Ovary (tissue), 10 donors: ENCODE measurements at places on chromosomes 2 and 18.

GRCh38 chr2:3745920-3746319, 42.5 kb downstream of the DCDC2C start:
- DNase-seq = no peak

GRCh38 chr2:9099341-9099751, 95.9 kb upstream of the MBOAT2 start:
- DNase-seq = no peak

GRCh38 chr2:217698691-217699090, 304.1 kb downstream of the TNS1 start:
- DNase-seq = no peak

- DNase-seq = no peak
Measured at GRCh38 chr2:119517433-119517832, 6.8 kb downstream of the SCTR start.

GRCh38 chr18:68740966-68741365, 26.1 kb upstream of the TMX3 start:
- no peak for DNase-seq

GRCh38 chr2:44598330-44599119, 236.8 kb downstream of the CAMKMT start:
- no peak for DNase-seq

DNA sequence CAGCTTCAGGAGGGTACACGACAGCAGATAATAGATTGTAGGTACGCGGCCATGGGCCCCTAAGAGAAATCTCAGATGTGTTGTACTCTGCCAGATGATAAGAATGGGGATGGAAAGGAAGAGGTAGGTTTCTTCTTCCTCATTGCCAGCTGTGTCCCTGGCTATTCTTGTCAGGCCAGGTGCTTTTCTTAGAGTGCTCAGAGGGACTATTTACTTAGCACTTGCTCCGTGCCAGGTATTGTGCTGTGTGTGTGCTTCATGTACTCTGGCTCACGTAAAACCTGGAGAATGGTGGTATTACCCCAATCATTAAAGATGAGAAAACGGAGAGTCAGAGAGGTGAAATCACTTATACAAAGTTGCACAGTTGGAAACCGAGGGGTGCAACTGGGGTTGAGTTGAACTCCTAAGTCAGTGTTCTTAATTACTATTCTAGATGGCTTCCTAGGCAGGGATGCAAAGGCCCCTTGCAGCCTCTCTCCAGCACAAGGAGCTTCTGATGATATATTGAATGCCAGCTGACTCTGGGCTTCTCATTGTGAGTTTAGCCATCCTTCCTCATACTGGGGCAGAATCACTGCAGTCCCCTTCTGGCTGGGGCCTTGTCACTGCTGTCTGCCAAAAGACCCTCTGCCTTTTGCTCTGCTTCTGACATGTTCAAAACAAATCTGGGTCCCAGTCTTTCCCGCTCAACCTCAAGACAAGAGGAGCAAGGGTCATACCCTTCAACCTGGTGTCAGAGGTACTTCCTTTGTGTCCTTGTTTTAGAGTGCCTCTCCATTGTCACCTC, 60.7 kb downstream of the LYPD1 start:
- no peak for DNase-seq

DNA sequence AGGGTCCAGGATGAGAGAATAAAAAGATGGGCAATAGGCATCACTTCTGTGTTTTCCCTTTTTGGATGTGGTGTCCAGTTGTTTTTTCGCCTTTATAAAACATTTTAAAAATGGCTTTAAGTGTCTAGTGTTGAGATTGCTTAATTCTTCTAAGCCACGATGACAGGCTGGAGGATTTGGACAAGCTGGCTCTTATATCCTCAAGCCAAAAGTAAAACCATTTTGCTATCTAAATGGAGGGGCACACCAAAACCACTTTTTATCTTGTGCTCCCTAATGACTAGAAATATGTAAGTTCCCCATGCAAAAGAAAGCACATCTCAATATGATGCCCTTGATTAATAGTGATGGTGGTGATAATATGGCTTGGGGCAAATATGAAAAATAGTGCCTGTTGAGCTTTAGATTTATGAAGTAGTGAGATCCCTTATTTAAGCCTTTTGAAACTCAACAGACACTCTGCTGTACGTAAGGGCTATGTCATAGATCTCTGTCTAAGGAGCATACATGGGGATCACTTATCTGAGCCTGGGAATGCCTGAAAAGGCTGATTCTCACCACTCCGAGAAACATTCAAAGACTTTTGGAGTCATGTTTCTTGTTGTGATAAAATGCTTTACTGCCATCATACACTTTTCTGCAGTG, 185.5 kb downstream of the KCNS3 start:
- DNase-seq = no peak

DNA sequence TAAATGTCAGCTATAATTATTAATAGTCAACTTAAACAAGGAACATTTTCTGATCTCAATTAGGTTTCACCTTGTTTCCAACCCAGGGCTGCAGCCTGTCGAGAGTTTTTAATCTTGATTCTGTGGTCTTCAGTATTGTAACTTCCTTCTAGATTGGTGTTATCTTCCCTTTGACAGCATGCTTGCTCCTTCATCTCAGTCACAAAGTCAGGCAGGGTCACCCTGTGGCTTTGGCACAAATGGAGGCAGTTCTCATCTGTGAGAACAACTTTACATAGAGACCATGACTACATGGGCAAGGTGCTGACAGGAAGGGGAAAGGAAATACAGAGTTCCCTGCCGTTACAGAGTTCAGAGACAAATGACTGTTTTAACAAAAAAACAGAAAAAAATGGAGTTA, 50.5 kb downstream of the HNRNPLL start:
- DNase-seq = no peak

- DNase-seq = no peak
Measured at GRCh38 chr2:237492137-237492890, 5.3 kb downstream of the MLPH start.

DNA sequence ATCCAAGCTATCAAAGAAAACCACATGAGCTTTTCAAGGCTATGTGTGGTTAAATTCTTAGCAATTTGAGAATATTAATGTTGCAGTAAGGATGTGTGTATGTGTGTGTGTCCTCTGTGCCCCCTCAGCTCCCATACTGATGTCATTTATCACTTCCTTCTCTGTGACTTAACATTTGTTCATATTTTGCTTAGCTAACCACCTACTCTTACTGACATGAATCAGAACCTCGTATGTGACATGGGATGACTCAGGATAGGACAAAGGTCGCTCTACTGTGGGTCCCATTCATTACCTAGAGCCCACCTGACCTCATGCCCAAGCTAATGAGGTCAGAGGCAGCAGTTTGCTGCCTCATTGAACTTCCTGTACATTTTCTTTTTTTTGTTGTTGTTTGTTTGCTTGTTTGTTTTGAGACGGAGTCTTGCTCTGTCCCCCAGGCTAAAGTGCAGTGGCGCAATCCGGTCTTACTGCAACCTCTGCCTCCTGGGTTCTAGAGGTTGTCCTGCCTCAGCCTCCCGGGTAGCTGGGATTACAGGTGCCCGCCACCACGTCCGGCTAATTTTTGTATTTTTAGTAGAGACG, 36.3 kb downstream of the MOGAT1 start:
- no peak for DNase-seq

- DNase-seq = no peak
Measured at GRCh38 chr2:135965756-135966155, 19.7 kb downstream of the DARS1 start.

GRCh38 chr2:141331127-141331526, 799.7 kb downstream of the LRP1B start:
- DNase-seq = no peak

DNA sequence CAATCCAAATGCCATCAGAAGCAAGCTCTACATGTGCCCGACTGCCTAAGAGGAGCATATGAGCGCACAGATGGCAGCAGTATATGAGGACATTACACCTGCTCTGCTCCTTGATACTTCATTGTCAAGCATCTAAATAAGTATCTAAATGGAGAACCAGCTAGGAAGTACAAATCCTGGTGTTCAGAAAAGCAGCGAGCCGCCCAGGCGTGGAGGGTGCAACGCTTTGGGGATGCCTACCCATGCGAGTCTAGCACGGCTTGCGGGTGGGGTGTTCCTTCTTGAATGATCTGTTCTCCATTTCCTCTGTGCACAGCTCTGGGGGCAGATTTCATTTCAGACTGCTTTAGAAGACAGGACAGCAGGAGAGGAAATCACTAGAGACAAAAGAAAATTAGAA, 63.0 kb upstream of the BCL2L11 start:
- DNase-seq = no peak

GRCh38 chr2:190535121-190535439, 558 bp upstream of the NEMP2 start:
- DNase-seq = no peak

- no peak for DNase-seq
Measured at GRCh38 chr2:144702051-144702450, 182.1 kb upstream of the ZEB2 start.

DNA sequence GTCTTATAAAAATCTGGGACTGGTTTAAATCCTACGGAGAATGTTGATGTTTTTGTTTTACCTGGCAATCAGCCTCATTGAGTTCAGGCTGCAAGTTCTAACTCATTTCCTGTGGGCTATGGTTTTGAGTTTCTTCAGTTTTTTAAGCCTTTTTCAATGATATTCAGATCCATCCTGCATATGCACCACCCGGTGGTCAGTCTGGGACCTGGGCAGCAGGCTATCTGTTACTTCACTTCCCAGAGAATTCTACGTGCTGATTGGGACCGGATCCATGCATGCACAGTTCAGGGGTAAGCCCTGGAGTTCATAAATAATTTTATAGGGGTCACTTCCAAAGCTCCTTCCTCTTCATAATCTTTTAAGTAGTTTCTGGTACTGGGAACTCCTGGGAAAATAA, 339.2 kb upstream of the HNRNPA3 start:
- DNase-seq = no peak

- no peak for DNase-seq
Measured at GRCh38 chr2:174157053-174157452, 91.3 kb downstream of the OLA1 start.

- no peak for DNase-seq
Measured at GRCh38 chr18:72630991-72631390, 86.8 kb upstream of the CBLN2 start.

- no peak for DNase-seq
Measured at GRCh38 chr2:85953476-85953875, 64.7 kb upstream of the ST3GAL5 start.

GRCh38 chr2:69217333-69218080, 169.5 kb downstream of the GFPT1 start:
- no peak for DNase-seq

- DNase-seq = peak; percentile 42
Measured at GRCh38 chr2:196925768-196926561, 542 bp downstream of the PGAP1 start.
